ENCODE measurements at places on chromosomes 16 and 17.

DNA sequence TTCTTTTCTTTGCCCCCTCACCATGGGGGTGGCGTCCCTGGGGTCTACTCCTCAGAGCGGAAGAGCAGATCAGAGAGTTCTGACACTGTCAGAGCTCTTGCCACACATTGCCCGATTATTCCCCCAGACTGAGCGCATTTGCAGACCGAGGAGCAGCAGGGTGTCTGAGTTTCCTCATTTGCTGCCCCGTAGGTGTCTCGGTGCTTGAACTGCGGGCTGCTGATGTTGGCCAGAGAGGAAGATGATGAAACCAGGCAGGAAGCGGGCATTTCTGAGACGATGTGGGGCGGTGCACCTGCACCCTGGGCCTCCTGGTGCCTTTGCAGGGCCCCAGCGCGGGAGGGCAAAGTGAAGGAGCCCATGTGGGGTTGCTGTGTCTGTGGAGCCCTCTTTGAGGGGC is 55.2 kb downstream of the ARSG start:
- DNase-seq = no peak

DNA sequence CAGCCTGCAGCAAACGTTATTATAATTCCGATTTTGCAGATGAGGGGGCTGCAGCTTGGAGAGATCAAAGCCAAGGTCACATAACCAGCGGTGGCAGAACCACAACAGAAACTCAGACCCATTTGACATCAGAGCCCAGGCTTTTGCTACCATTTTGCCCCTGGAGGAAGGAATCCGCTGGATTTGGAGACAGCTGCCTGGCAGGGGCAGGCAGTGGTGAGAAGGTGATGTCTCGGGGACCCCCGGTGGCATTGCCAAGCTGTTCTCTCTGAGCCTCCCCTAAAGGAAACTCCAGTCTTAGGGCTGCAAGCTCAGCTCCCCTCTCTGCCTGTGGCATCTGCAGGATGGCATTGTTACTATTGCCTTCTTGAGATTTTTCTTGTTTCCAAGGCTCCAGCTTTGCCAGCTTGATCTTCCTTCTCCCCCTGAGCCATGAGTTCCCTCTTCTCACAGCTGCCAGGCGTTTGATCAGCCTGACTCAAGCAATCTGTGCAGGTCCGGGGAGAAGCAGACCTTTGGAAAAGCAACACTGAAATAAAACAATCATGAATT is 40.8 kb downstream of the AIPL1 start:
- no peak for DNase-seq

GRCh38 chr16:77386831-77387814 is 47.7 kb downstream of the ADAMTS18 start:
- peak; percentile 46 for DNase-seq

GRCh38 chr17:21392266-21392665 is 16.1 kb downstream of the KCNJ12 start:
- no peak for DNase-seq

- DNase-seq = no peak
Measured at GRCh38 chr17:50170662-50171370, 5.0 kb downstream of the SGCA start.

- no peak for DNase-seq
Measured at GRCh38 chr16:78376452-78376851, 277.0 kb downstream of the WWOX start.
